ENCODE measurements at places on chromosomes 4 and X.

- no peak for DNase-seq
Observed at GRCh38 chr4:129515356-129515755, 419.4 kb downstream of the C4orf33 start.

DNA sequence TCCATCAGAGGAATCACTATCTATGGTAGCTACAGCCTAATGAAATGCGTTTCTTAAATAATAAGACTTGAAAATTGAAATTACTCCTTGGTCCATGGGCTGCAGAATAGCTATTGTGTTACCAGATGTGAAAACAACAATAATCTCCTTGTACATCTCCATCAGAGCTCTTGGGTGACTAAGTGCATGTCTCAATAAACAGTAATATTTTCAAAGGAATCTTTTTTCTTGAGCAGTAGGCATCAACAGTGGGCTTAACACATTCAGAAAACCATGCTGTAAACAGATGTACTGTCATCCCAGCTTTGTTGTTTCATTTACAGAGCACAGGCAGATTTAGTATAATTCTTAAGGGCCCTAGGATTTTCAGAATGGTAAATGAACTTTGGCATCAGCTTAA lies 67.3 kb downstream of the GLUD2 start:
- no peak for DNase-seq

DNA sequence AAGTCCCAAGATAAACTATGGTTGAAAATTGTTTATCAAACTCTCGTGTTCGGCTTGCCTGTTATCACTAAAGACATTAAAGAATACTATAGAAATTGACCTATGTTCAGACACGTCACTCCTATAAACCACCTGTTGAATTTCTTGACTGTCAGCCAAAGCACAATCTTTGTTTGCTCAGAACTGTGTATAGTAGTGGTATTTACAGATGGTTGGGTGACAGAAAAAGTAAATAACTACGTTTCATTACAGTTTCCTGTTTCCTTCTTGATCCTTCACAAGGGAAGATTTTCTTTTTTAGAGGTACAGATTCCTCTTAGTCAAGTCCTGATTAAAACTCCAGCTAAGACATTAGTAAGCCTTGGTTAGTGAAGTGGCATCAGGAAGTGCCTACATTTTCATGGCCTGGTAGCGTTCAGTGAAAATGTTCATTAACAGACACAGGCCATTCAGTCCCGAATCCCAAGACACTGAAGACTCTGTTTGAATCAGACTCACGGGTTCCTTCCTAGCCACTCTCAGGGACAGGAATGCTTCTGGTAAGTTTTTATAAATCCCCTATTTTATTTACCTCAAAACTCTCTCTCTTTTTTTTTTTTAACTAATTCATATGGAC lies at the start of gene SMIM31:
Gene SMIM31 (plus strand): TSS at position 259 of the 616 bp plus-strand sequence. CDS start 16,313 bp downstream, outside the sequence.
- no peak for DNase-seq

- no peak for DNase-seq
Observed at GRCh38 chr4:172813359-172813923, 355.2 kb upstream of the GALNT7 start.

GRCh38 chrX:5965406-5965805 lies 263.3 kb downstream of the NLGN4X start:
- no peak for DNase-seq

- no peak for DNase-seq
Observed at GRCh38 chr4:55352726-55353125, 6.7 kb downstream of the SRD5A3 start.

GRCh38 chr4:55553441-55554201 lies 6.9 kb upstream of the CLOCK start:
- DNase-seq = no peak

DNA sequence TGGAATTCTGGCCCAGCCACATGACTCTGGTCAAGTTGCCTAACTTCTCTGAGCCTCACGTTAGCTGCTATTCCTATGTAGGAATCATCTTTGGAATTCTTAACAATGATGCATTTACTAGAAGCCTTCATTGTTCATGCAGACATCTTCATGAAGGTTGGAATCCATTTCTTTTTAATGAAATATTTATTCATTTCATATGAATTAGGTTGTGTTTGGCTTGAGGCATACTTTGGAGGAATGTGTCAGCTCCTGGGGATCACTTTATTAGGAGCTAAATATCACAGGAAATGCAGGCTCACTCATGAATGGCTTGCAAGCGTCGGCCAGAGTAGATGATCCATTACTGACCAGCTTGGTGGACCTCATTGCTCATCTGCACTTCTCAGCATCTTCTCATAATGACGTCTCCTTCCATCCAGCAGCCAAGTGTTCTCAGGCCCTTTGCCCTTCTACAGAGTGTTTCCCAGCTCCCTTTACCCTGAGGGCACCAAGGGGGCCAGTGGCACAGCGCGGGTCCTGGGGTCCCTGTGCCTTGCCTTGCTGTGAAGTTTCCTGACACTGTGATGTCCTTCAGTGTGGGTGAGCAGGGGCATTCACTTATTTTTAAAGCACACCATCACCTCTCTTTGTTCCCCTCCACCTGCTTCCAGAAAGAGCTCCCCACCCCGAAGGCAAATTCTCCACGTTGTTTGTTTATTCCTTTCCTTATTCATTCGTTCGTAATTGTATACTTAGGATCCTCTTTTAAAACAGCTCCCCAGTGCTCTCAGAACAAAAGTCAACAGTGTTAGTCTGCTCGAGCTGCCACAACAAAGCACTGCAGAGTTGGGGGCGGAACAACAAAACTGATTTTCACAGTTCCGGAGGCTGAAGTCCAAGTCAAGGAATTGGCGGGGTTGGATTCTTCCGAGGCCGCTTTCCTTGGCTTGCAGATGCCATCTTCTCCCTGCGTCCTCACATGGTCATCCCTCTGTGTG lies 106.8 kb downstream of the STK32B start:
- no peak for DNase-seq

DNA sequence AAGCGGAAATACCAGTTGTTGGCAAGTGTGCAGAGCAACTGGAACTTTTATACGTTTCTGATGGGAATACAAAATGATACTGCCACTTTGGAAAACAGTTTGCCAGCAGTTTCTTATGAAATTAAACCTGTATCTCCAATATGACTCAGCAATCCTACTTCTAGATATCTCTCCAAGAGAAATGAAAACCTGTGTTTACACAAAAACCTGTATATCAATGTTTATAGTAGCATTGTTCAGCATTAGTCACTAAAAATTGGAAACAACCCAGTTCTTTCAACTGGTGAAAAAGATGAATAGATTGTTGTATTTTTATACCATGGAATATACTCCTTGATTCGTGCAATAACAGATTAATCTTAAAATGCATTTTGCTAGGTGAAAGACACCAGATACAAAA lies 26.8 kb downstream of the ATP7A start:
- no peak for DNase-seq

DNA sequence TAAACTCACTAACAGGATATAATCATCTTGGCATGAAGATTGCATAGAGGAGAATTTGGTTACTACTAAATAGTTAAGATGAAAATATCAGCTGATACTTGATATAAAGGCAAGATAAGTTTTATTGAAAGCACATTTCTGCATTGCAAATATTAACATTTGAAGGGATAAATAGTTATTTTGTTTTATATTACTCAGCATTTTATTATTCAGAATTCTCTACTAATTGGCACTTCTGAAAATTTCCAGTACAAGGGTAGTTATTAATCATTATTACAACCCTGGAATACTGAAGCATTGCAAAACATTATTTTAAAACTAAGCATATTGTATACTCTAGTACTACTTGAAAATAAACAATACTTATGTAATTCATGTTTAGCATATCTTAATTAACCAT lies 32.7 kb upstream of the AREG start:
- no peak for DNase-seq

DNA sequence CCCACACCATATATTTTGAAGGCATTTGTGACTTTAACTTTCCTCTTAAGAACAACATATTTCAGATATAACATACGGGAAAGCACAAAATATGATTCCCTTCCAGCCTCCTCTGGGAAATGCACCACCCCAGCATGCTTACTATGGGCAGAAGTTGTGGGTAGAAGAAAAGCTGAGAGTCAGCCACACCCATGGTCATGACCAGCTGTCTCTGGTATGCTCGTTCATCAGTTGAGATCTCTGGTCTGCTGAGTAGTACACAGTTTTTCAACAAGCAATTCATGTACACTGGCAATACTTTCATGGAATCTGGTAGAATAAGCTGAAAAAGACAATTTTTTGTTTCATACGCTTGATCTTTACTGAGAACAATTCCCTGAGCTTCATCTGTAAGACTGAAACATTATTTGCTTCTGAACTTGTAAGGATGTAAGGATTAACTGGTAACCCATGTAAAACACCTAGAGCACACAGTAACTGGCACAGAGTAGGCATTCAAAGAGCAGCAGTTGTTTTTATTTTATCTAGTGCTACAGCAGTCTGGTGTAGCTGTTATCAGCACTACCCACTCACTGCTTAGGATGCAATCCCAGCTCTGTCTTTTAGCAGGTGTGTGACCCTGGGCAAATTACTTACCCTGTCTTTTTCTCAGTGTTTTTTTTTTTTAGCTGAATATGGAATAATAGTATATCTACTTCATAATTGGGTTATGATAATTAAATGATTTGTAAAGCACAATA lies 47.6 kb downstream of the METTL14 start:
- DNase-seq = no peak

DNA sequence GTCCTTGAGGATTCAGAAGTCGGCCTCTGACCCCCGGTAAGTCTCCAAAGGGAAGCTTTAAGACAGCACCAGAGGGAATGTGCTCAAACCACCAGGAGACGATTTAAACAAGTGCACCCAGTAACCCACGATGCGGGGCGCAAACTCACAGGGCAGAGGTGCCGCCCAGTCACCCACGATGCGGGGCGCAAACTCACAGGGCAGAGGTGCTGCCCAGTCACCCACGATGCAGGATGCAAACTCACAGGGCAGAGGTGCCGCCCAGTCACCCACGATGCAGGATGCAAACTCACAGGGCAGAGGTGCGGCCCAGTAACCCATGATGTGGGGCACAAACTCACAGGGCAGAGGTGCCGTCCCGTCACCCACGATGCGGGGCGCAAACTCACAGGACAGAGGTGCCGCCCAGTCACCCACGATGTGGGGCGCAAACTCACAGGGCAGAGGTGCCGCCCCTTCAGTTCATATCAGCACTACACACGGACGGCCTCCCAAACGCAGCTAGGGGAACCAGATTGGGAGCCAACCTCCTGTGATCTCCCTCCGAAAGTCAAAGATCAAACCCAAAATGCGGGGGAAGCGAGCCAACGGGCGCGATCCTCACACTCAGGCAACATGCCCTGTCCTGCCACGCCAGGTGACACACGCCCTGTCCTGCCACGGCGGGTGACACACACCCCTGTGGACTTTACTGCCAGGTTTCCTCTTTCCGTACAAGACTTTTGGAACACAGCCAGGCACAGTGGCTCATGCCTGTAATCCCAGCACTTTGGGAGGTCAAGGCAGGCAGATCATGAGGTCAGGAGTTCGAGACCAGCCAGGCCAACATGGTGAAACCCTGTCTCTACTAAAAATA lies 11.3 kb downstream of the PPP2R3B start:
- DNase-seq = no peak

GRCh38 chr4:77121736-77122240 lies 35.2 kb upstream of the CCNG2 start:
- DNase-seq = no peak

DNA sequence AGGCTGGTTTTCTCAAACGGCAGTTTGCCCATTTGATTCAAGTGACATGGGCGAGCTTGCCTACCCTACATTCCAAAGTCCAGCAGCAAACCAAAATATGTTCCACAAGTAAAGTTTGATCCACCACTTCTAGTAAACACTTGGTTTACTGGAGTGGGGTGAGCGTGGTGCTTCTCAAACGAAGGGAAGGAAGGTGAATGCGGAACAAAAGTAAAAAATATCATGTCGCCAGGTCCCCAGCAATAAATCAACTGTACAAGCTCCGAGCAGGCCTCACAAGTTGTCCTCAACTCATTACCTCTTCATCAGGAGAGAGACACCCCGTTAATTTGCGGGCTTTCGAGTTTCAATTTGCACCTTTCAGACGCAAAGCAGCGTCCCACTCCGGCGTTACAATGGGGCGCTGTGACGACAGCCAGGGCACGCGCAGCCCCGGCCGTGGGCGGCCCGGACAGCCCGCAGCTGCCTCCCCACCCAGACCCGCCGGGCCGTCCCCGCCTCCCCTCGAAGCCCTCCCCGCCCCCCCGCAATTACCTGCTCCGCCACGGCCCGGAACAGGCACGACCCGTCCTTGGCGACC lies 1.0 kb downstream of the OTUD4 start:
- peak; percentile 46 for DNase-seq

DNA sequence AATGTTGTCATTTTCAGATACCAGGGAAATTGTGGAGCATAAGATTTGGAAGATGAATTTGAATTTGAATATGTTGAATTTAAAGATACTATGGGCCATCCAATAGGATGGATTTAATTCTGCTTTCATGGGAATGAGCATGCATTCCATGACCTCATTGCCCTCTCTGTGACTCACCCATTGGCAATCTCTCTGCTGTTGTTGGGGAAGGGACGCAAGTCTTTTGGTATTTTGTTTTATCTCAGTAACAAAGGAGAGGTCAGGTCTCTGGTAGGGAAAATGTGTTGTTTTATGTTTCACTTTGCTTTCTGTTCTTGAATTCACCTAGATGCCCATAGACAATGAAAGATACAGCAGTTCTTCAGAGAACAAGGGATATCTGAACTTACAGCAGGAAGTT lies 42.1 kb upstream of the MAGEA4 start:
- DNase-seq = no peak

DNA sequence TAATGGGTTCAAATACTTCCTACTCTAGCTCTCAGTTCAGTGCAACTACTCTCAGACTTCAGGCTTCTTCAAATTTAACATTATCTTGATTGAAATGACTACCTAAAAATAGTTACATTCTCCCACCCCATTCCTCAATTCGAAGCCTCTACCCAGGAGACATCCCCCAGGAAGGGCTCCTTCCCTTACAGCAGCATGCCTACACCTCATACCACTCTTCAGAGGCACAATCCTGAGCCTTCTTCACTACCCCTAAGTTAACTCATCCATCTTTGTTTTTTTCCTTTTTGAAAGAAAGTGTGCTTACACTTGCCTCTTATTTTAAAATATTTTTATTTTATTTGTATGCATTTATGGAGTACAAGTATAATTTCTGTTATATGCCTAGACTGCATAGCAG lies 17.2 kb upstream of the PRSS48 start:
- DNase-seq = no peak

GRCh38 chrX:38799995-38800580 lies 1.2 kb upstream of the MID1IP1 start:
- no peak for DNase-seq

- no peak for DNase-seq
Observed at GRCh38 chrX:50638123-50638522, 167.5 kb upstream of the DGKK start.

GRCh38 chr4:111836601-111837000 lies 308.7 kb upstream of the FAM241A start:
- no peak for DNase-seq

DNA sequence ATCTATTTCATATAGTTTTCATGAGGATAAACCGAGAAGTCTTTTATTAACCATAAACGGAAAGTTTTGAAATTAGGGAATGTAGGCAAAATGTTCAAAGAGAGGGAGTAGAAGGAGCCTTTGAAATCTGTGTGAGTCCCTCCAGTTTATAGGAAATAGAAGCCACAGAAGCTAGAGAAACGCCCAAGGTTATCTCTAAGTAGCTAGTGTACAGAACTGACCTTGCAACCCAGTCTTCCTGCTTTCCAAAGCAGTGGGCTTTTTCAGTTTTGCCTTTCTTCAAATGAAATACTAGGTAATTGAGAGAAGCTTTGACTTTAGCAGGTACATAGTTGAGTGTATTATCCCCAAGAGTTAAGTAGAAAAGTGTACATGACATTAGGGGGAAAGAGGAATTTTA lies 39.4 kb downstream of the STIM2 start:
- no peak for DNase-seq

- no peak for DNase-seq
Observed at GRCh38 chr4:78923464-78924312, 15.6 kb downstream of the PAQR3 start.
